ENCODE measurements at places on chromosomes 4 and X.

DNA sequence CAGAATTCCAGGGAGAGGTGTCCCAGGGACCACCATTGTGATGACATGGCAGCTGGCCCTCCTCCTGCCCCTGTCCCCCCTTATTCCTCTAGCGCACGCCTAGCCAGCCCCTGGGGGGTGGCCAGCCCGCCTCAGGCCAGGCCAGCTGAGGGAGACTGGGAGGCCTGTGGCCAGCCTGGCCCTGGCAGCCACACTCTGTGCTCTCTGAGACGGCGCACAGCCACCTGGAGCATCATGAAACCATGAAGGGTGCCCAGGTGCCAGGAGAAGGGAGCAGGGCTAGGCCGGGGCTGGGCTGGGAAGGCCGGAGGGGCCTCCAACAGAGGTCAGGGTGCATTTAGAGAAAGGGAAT is 14.4 kb upstream of the DUSP9 start:
- no peak for DNase-seq

DNA sequence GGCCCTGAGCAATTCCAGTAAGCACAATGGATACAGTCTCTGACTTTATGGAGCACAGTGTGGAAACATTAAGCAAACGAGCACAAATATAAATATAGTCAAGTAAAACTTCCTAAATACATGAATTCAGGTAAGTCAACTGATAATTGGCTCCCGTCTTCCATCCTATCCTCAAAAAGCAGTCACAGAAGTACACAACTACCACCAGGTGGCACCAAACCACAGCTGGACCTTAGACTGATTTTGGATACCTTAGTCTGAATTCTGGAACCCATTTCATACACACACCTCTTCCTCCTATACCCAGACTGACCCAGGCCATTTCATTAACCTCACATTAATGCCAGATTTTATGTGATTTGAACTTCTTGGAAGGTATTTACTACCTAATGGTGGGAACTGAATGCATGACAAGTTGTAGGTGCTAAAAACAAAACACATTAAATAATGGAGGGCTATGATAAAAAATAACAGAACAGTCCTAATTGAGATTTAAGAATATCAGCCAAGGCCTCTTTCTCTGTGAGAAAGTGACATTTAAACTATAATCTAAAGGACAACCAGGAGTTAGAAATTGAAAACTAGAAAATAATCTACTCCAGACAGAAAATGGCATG is 77.5 kb downstream of the ELF2 start:
- DNase-seq: peak; percentile 61

- no peak for DNase-seq
Measured at GRCh38 chr4:5884796-5885195, 8.1 kb downstream of the CRMP1 start.

DNA sequence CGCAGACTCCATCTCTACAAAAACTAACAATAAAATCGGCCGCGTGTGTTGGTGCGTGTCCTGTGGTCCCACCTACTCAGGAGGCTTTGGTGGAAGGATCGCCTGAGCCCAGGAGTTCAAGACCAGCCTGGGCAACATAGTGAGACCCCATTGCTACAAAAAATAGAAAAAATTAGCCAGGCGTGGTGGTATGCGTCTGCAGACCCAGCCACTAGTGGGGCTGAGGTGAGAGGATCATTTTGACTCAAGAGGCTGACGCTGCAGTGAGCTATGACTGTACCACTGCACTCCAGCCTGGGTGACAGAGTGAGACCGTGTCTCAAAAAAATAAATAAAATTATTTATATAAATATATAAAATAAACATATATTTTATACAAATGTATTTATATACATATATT is 22.3 kb downstream of the ASMTL start:
- DNase-seq: no peak

DNA sequence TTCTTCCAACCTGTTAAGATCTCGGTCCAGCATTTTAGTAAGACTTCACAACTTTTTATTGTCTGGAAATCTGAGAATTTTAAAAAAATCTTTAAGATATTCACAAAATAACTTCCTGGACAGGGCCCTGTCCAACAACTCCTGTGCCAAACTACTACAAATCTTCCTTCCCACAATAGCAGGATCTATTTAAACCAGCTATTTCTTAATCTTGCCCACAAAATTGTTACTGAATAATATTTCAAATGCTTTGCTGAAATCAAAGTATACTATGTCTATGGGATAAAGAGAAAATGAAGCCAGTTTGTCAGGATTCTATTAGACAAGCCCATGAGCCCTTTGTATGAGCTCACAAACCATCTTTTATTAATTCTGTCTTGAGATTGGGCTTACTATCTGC is 104.1 kb upstream of the DDIT4L start:
- DNase-seq: no peak

DNA sequence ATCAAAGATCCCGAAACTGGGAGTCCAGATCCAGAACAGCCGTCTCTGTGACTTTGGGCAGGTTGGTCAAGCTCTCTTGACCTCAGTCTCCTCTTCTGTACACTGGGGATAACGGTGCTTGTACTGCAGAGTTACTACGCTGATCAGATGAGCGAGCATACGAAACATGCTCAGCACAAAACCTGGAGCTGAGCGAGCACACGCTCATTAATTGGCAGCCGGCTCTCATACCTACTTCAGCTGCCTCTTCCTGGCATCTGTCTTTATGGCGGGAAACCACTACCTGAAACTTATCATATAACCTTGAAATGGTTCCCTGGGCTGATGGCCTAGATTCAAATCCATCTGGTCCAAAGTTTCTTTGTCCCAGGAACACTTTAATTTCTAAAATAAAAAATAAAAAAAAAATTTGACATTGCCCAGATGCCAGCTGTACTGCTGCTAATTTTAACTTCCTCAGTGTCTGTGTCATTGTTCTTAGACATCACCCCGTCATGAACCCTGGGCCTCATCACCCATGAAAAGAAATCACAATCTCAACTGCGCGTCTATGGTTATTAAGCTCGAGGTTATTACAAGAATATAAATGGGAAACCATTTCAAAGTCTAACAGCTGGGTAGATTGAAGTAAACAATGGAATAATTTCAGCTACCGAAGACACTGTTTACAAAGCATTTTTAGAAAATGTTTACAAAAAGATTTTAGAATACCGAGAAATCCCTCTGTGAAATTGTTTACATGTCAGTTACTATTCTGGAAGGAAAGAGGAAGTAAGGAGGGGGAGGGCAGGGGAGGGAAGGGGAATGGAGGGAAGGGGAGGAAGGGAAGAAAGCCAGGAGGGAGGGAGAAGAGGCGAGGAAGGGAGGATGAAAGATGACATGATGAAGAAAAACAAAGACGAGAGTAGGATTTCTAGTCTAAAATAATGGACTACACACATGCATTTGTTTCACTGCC is 49.0 kb downstream of the CRMP1 start:
- no peak for DNase-seq

DNA sequence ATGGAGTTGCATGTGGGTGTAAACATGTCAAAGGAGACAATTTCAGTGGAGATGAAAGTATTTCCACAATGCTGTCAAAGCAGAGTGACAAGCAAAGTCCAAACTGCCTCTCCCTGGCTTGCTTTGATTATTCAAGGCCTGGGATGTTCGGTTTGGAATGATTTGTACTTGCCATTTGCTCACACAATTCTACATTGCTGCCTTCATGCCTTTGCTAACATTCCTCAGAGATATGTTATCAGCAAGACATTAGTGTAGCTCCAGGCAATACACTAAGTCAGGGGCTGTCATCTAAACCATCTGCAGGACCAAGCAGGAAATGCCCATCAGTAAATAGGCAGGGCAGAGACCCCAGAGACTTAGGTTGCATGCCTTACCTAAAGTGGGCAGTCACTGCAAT is 79.6 kb upstream of the C1QTNF7 start:
- DNase-seq: no peak

- no peak for DNase-seq
Measured at GRCh38 chr4:2489841-2490552, 21.1 kb downstream of the RNF4 start.

DNA sequence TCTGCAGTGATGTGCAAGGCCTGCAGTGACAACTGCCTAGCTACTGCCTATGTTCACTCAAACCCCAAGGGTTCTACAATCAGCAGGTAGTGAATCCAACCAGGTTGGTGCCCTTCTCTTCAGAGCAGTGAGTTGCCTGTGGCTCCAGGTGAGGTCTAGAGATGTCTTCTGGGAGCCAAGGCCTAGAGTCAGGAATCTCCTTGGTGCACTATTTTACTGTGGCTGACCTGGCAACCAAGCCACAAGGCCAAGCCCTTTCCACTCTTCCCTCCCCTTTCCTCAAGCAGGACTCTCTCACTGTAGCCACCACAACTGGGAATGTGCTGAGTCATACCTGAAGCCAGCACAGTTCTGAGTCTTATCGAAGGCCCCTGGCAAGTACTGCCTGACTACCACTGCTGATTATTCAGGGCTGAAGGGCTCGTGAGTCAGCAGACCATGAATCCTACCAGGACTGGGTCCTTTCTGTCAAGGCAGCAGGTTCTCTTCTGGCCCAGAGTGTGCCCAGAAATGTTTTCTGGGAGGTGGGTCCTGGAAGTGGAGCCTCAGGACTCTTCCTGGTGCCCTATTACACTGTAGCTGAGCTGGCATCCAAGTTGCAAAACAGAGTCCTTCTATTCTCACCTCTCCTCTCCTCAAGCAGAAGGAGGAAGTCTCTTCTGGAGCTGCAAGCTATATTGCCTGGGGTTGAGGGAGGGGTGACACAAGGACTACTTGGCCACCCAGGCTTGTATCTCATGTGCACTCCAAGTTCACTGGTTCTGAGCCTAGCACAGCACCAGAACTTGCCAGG is 111.6 kb downstream of the BTC start:
- DNase-seq: no peak

DNA sequence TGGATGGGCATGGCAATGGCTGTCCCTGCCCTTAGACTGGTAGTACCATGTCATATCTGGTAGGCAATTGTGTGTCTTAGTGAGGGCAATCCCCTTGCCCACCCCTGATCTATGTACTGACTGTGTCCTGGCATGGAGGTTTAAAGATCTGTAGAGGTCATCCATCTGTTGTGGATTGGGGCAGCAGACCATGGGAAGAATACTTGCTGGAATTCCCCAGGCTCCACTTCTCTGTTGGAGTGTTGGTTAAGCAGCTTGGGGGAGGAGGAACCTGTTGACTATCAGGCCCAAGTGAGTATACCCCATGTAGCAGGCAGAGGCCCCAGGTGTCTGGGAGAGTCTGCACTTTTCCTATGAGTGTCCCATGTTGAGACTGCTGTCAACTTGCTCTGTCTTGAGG is 246.7 kb upstream of the DIPK2B start:
- no peak for DNase-seq

GRCh38 chr4:13399257-13399656 is 84.9 kb downstream of the RAB28 start:
- no peak for DNase-seq

DNA sequence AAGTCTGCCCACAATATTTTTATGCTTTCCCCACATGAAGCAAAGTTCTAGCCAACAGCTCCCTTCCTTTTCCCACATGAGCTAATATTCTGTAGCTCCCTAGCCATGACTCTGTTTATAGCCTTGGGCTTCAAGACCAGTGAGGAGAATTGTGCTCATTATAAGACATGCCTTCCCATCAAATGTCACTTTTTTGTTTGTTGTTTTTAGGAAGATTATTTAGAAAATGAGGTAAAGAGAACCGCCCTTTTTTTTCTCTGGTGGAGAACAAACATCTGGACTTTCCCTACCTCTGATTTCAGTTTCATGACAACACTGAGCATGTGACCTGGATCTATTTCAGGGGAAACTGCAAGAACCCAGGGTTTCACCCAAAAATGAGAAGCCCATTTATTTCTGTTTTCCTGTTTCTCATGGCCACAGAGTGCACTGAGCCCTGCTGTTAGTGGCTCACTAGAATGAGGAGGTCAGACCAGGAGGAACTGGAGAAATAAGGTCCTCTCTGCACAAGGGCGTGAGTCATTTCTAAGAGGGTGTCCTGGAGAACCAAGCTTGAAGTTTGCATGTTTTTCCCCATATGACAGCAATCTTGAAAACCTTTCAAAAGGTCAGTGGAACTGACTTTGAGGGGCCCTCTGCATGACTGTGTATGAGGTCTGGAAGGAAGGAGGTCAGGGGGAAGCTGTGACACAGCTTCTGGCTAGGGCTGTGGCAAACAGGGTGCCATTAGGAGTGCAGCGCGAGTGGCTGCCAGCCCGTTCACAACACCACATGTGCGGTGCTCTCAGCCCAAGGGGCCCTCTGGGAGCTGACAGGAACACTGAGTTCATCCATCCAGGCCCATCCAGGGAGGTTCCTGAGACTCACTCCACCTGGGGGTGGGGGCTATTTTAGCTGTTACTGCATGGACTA is 55.2 kb downstream of the CHST7 start:
- no peak for DNase-seq
